ENCODE measurements at places on chromosomes 16 and 17. TPM values are rescaled to one million over a fixed set of nuclear protein-coding genes. Genes with fewer than 3 reads are reported as not detected.

Gene EFNB3
- not detected for total RNA-seq

Gene EPN3
- total RNA-seq, result not detected

Gene ABCC11
- total RNA-seq, result 0.25 TPM

Gene PTX4
- 0.26 TPM for total RNA-seq

Gene KREMEN2
- not detected for total RNA-seq

Gene TBX21
- total RNA-seq, result 11.0 TPM

Gene CLDN9
- total RNA-seq, result 0.16 TPM

Measured in T-cell (primary cell).